ENCODE measurements at places on chromosomes 4 and X. TPM values are rescaled to one million over a fixed set of nuclear protein-coding genes. Genes with fewer than 3 reads are reported as not detected.

DNA sequence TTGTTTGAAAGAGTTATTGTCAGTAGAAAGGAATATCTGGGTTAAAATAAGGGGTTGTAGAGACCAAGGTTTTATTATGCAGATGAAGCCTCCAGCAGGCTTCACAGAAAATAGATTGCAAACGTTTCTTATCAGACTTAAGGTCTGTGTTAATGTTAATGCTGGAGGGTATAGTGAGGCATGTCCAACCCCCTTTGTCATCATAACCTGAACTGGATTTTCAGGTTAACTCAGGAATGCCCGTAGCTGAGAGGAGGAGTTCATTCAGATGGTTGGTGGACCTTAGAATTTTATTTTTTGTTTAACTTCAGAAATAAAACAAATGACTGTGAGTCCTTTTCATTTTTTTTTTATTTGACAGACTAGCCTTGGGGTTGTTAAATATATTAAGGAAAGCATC lies 354.1 kb downstream of the GPM6A start:
- no peak for DNase-seq

GRCh38 chr4:189237340-189237739 lies 703.3 kb upstream of the FRG1 start:
- no peak for DNase-seq

DNA sequence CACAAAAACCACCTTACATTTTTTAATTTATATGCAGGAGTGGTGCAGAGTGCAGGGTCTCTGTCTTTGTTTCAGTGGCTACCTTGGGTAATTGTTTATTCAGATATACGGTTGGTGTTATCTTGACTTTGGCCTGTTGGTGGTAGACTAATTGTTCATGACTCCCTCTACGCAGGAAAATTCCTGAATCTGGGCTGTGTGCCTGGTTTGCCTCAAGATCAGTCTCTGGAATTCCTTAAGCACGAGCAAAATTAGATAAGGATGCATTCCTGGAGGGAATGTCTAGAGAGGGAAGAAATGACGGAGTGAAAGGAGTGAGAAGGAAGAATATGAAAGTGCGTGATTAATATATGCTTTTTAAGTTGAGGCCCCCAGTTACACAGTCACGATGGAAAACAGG lies 576.9 kb upstream of the PCDH10 start:
- no peak for DNase-seq

DNA sequence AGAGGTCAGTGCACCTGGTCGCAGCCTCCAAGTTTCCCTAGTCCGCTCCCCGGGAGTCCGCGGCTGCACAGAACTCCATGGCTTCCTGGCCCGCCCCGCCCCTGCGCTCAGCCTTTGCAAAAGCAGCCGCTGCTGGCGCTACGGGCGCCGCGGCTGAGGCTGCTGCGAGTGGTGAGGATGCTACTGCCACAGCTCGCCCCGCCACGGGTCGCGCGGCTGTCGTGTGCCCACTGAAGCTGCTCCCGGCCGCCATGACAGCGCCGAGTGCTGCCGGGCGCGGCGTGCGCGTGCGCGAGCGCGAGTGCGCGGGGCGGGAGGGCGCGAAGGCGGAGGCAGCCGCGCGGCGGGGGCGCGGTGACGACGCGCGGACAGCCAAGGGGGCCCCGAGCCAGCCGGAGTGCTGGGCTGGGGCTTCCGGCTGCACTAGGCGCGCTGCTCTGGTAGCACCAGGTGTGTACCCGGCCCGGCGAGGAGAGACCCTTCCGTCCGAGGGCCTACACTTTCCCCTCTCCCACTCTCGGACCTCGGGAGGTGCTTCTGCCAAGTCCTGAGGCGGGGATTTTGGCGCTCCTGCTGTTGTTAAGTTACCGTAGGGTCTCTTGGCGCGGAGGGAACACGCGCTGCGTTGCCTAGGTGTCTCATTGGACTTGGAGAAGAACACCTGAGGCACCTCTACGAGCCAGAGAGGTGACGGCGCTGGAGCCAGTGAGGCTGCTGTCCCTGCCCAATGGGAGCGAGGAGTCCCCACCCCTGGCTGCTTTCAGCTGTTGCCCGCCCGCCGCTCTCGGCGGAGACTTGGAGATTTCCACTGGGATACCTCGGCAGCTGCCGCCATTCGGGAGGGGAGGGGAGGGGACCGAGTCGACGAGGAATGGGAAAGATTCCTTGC lies 619 bp upstream of the LRBA start:
- peak; percentile 67 for DNase-seq

The SYP gene
- total RNA-seq = 1.9 TPM

The ATP2B3 gene
- not detected for total RNA-seq

The DGKK gene
- total RNA-seq = not detected

DNA sequence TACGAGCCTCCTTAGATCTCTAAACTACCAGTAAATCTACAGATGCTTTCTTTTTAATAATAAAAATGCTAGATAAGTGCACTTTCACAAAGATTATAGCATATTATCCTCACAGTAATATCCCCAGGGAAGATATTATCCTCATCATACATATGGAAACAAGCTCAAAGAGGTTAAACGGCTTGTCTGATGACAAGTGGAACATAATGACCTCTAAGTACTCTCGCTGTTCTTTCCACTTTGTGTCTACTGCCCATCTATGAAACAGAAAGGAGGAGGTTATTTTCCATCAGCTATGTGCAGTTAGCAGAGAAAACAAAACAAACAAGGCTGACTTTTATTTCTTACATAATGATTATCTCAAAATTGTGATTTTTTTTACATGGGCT lies 42.8 kb upstream of the PRDM8 start:
- no peak for DNase-seq
